Forelimb muscle (tissue), 1 donor: ENCODE measurements at places on chromosomes 4 and X.
A peak's percentile ranks its signal among the peaks of the same experiment; 100 is the strongest.

GRCh38 chr4:74934016-74934831 lies 1.3 kb downstream of the PARM1 start:
- DNase-seq: peak; percentile 20

GRCh38 chr4:165016971-165017370 lies 14.8 kb upstream of the TRIM60 start:
- no peak for DNase-seq

GRCh38 chr4:56674984-56675383 lies 6.1 kb downstream of the HOPX start:
- DNase-seq: no peak

DNA sequence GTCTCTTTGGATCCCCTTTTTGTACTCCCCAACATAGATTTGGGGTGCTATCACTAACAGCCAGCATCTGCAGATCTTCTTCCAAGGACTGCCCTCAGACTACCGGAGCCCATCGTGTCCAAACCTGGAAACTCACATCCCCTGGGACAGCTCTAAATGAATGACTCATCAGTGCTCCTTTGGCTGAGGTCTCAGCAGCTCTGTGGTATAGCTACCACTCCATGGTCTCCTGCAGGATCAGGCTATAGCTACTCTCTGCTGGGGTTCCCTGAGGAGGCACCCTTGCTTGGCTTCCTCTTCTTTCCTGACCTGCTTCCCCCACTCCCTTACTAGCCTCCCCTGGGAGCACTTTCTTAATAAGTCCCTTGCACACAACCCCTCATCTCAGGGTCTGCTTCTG lies 97.5 kb upstream of the PRPS2 start:
- no peak for DNase-seq

- DNase-seq: no peak
These were observed 201.8 kb downstream of the SLC39A8 start for GRCh38 chr4:102143433-102143832.

- DNase-seq: no peak
These were observed 445 bp downstream of the AP1S2 start for GRCh38 chrX:15854080-15854655.

DNA sequence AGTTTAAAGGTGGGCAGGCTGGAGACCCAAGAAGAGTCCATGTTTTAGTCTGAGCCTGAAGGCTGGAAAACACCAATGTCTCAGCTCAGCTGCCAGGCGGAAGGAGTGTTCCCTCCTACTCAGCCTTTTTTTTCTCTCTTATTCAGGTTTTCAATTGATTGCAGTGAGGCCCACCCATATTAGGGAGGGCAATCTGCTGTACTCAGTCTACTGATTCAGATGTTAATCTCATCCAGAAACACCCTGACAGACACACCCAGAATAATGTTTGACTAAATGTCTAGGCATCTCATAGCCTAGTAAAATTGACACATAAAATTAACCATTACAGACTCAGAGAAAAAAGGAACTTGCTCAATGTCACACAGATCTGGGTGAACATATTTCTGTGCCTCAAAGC lies 347.1 kb downstream of the GBA3 start:
- no peak for DNase-seq

- peak; percentile 53 for DNase-seq
These were observed 54.0 kb downstream of the JADE1 start for GRCh38 chr4:128863312-128864075.

GRCh38 chr4:138034871-138035270 lies 207.3 kb downstream of the SLC7A11 start:
- DNase-seq: no peak

DNA sequence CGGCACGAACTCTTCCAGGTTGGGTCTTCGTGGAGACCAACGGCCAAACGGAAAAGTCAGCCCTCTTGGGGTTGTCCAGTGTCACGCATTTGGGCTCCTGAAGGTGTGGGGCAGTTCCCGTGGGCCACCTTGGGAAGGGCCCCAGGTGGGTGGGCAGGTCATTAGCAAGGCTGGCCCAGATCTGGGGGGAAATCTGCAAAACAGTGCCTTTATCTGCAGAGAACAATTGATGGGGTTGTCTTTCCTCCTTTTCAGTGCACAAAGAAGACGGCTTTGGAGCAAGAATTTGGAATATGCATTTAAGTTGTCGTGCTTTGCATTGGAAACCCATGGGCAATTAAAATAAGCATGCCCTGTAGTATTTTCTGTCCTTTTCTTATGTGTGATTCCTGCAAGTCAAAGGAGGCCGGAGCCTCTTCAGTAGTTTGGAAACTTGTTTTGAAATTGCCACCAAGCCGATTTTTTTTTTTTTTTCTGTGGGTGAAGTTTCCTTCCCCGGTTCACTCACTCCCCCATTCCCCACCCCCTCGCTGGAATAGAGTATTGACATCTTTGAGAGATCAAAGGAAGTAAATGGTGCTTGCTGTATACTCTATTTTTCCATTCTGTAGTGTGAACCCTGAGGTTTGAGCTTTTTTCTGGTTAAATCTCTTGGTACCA lies 9.8 kb downstream of the ZIC3 start:
- no peak for DNase-seq
